ENCODE measurements at places on chromosomes 3 and 15.

DNA sequence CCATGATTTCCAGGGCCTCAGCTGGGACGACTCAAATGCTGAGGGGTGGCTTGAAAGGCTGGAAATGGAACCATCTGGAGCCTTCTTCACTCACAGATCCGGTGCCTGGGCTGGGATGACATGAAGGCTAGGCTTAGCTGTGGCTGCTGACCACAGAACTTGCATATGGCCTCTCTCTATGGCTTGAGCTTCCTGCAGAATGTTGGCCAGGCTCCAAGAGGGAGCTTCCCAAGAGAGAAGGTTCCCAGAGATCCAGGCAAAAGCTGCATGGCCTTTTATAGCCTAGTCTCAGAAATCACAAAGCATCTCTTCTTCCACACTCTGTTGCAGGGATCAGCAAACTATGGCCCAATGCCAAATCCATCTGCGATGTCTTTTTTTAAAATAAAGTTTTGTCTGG lies 44.8 kb downstream of the GATM start:
- DNase-seq, result peak; percentile 39

DNA sequence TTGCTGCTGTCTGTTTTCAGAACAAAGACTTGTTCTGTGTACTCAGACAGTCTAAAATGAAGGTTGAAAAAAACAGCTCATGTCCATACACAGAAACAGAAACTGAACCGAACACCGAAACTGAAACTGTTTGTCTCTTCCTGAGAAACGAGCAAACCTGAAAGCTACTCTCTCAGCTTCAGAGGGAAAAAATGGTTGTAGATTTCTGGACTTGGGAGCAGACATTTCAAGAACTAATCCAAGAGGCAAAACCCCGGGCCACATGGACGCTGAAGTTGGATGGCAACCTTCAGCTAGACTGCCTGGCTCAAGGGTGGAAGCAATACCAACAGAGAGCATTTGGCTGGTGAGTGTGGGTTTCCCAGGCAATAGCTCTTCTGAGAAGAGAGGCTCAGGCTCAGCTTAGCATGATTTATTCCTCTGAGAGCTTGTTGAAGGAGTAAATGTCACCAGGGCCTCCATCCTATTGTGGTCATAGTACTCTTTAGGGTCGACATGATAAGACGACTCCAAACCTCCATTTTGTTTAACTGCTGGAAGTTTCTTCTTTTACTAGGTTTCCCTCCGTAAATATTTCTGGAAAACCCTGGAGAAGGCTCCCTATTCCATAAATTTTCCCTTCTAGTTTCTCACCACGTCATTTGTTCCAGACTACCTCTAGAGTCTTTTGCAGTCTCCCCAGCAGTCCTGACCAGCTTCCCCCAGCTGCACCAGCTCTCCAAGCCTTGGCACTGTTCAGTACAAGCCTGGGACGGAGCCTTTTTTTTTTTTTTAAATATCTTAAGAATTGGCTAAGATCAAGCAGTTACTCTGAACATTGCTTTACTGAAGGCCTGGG lies at the start of gene RTP4:
TSS of gene RTP4 (plus strand) at position 135 of the 838 bp plus-strand sequence. CDS start at position 192, 57 bp downstream.
- DNase-seq, result peak; percentile 85

DNA sequence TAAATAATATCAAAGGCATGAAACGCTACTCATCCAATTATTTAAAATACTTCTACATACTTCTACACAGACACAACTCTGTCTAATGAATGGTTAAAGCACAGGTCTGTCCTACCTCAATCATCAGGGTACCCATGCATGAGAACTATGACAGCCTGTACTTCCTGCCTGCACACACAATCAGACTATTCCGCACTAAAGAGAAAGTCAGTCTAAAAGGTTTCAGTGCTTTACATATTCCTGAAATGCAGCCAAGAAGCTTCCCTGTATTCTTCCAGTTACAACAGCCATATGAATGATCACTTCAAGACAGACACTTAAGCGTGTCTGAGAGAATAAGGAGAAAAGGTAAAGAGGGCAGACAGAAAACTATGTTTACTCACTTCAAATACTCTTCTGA lies 58.8 kb downstream of the TUBGCP4 start:
- no peak for DNase-seq

DNA sequence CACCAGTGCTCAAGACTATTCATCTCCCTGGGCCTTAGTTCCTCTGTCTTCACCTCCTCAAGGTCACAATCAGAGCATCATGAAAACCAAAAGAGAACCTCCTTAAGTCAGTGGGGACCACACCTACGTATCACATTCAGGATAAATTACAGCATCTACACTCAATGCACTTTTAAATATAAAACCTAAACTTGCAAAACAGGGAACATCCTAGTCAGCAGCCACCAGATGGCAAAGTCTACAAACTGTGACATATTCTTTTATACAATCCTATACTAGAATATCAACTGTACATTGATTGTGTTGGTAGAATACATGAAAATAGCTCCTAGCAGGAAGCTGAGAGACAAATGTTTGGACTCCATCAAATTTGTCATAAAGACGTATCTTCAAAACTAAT lies 7.9 kb downstream of the KIF9 start:
- no peak for DNase-seq

GRCh38 chr15:40092256-40092978 lies 16.3 kb downstream of the BMF start:
- peak; percentile 62 for DNase-seq

DNA sequence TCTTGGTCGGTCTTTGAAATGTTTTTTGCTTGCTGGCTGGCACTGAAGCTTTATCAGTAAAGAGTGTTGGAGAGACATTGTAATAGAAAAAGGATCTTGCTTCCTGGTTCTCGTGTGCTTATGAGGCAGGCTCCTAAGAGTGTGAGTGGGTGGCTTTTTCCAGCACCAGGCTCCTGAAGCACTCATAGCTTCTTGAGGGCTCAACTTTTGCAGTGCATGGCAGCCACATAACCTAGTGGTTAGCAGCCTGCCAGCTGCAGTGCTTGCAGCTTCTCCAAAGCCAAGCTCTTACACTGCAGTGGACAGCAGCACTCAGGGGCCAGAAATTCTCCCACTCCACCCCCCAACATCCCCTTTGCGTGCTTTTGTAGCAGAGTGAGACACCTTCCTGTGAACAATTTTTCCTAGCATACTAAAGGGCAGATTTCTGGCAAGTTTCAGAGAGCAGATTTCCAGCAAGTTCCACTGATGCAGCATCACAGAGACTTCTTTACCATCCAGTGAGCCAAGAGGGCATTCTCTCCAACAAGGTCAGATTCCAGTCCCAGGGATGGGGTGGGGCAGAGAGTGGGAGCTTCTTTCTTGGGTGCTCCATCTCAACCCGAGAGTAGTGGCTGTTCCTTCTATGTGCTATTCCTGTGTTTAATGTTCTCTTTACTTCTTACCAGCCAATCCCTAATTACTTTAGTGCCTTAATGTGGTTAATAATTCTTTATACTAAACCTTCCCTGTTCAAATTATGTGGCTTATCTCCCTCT lies 15.8 kb upstream of the ARHGEF26 start:
- no peak for DNase-seq

DNA sequence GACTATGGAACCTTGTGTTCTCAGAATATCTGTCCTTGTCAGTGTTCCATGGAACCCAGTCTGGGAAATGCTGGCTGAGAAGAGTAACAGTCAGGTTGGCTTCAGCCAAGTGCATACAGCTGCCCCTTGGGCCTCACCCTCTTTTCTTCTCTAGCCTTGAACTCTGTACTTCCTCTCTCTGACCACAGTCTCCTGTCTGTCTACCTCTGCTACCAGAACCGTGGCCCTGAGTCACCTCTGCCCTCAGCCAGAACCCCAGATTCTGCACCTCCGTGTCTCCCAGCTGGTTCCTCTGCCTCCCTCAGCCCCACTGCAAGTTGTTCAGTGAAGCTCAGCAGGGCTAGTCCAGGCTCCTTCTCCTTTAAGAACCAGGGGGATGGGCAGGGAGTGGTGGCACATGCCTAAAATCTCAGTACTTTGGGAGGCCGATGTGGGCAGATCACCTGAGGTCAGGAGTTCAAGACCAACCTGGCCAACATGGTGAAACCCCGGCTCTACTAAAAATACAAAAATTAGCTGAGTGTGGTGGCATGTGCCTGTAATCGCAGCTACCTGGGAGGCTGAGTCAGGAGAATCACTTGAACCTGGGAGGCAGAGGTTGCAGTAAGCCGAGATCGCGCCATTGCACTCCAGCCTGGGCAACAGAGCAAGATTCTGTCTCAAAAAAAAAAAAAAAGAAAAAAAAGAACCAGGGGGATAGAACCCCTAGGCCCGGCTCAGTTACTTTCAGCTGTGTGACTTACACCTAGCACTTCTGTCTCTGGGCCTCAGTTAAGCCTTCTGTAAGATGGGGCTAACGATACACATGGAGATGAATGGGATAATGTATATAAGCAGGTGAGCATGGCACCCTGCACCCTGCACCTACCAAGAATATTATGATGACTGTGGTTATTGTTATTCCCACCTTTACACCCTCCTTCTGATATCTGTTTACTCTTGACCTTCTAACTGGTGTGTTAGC lies 24.3 kb upstream of the TATDN2 start:
- no peak for DNase-seq

GRCh38 chr15:54681584-54681983 lies 515.2 kb downstream of the RSL24D1 start:
- peak; percentile 95 for DNase-seq

GRCh38 chr3:39753391-39753790 lies 56.0 kb upstream of the MYRIP start:
- no peak for DNase-seq

GRCh38 chr3:122986693-122987179 lies 40.8 kb downstream of the SEMA5B start:
- no peak for DNase-seq

- DNase-seq, result no peak
Measured at GRCh38 chr15:46696281-46696680, 1021.0 kb upstream of the SEMA6D start.

DNA sequence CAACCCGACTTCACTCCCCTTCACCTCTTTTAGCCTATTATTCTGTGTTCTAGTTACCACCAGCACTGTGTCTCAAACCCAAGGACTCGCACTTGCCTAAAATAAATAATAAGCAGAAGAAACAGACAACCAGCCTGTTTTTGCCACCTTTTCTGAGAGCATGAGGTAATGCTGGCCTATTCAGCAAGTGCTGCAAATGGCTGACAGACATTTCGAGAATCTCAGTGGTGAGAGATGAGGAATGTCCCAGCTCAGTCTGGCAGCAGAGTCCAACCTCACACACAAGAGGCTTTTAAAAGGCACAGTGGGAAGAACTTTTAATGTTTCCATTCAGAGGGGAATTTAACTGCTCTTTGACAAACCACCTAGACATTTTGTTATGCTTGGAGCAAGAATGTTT lies 143.3 kb upstream of the GMNC start:
- DNase-seq, result no peak

- DNase-seq, result no peak
Measured at GRCh38 chr15:68637767-68638404, 59.1 kb downstream of the CORO2B start.

DNA sequence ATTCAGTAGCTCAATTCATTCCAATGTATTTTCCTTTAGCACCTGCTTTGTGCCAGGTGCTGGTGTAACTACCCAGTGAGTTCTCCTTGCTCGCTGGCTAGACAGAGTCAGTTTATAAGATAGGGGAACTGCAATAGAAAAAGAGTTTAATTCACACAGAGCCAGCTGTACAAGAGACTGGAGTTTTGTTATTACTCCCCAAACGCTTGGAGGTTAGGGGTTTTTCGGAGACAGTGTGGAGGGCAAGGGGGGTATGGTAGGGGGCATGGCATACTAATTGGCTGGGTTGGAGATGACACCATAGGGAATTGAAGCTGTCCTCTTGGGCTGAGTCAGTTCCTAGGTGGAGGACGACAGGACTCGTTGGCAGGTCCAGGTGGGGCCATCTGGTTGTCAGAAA lies 5.4 kb upstream of the CFAP91 start:
- no peak for DNase-seq

- no peak for DNase-seq
Measured at GRCh38 chr3:8561370-8561769, 59.7 kb downstream of the LMCD1 start.

DNA sequence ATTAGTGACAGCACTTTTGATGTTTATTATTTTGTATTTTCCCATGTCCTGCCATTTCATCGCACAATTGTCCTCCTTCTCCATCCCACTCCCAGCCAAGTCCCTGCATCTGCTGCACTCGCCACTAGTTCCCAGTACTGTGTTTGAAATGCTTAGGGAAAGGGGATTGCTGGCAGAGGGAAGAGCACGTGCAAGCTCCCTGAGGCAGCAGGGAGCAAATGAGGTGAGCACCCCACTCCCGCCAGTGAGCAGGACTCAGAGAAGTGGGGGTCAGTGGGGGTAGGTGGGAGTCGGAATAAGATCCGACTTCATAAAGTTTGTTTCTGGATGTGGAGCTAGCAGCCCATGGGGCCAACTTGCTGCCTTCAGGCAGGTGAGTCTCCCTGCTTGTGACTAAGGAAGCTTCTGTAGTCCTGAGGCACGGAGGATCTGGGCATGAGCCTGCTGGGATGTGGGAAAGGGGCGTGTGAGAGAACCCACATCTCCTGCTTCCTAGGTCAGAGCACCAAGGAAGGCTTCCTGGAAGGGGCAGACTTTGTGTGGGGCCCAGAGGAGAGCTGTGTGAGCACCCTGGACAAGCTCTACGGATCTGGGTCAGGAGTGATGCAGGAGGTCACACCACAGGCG lies 99.7 kb upstream of the TLE3 start:
- DNase-seq, result no peak

DNA sequence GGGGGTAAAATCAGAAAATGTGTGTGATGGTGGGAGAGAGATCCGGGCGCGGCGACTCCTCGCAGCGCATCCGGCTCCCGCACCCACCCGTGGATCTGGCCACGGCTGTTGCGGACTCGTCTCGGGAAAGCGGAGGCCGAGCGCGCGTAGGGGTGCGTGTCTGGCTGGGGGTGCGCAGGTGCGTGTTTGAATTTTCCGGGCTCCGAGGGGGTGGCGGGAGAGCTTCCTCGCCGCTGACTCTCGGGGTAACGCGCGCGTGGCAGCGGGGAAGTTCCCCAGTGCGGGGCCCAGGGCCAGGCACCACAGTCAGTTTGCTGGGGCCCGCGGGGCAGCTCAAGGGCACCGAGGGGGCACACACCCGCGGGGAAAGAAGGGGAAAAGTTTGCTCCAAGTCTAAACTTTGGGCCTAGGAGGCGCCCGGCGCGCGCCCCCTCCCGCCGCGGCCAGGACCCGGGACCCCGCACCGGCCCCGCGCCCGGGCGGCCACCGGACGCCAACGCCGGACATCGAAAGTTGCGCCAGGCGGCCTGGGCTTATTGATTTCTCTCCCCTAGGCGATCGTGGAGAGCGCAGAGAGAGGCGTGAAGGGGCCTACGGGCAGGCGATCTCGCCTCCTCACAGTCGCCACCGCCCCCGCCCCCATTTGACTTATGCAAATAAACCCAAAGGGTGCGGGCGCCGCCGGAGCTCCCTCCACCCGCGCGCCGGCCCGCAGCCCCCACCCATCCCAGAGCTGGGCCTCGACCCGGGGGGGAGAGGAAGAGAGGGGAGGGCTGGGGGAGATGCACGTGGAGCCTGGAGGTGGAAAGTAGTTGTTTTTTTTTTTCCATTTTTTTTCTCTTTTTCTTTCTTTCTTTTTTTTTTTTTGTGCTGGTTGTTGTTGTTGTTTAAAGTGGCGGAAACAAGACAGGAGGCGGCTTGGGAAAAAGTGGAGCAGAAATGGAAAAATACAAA lies 639 bp downstream of the FOXP1 start:
- DNase-seq, result peak; percentile 86

DNA sequence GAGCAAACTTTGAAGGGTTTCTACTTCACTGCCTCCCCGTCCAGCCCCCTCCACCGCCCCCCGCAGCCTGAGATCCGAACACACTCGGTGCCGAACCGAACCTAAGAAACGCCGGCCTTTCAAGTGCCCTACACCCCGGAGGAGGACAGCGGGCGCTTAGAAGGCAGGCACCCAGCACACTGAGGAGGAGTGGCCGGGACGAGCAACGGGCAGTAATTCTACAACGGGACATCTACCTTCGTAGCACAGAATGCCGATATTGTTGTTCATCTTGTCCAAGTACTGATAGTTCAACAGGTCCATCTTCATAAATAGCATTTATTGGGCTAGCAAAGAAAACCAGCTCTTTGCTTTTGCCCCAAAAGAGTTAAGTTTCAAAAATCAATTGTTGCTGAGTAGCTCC lies 513 bp downstream of the VGLL4 start:
- DNase-seq, result no peak
